Regular cardiac myocyte (primary cell): ENCODE measurements at places on chromosomes 2 and 18. TPM values are rescaled to one million over a fixed set of nuclear protein-coding genes. Genes with fewer than 3 reads are reported as not detected.

MBD5 gene
- 6.3 and 15.8 TPM in 2 replicates for total RNA-seq

EN1 gene
- total RNA-seq = not detected in 2 replicates

ADAM17 gene
- 35.7 and 80.1 TPM in 2 replicates for total RNA-seq

CRYGD gene
- not detected in 2 replicates for total RNA-seq

SPP2 gene
- total RNA-seq = not detected in 2 replicates

IL36G gene
- not detected in 2 replicates for total RNA-seq

PTPN4 gene
- 16.3 and 23.1 TPM in 2 replicates for total RNA-seq

ZNF24 gene
- total RNA-seq = 34.1 and 35.5 TPM in 2 replicates

SERPINB3 gene
- not detected in 2 replicates for total RNA-seq

C1GALT1C1L gene
- total RNA-seq = 1.1 and 1.3 TPM in 2 replicates

BCL2L11 gene
- total RNA-seq = 0.77 and 1.1 TPM in 2 replicates
